Esophagus mucosa (tissue), 1 donor: ENCODE measurements at places on chromosomes 3 and 15.

DNA sequence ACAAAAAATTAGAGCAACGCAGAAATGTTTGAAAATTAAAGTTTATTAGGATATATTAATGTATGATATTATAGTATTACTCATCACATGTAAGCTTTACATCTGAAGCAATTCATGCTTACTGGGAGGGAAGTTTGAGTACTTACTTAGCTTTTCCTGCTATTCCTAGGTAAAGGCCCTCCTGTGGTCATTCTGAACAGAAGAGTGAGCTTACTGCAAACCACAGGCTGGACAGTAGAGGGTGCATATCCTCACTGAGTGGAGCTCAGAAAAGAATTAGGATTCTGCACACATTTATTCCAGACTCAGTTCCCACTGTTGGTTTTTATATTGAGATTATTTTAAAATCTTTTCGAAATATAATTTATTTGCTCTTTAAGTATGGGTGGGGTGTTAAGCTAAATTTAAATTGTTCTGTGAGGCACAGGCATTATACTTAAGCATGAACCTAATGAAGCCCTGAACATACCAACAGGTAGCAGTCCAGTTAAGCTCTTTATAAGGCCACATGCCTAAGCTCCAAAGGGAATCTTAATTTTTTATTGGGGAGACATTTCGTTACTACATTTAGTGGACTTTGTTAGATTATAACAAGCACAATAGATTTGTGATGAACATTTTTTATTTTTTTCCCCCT is 10.2 kb downstream of the MRPS22 start:
- peak; percentile 80 for ATAC-seq

DNA sequence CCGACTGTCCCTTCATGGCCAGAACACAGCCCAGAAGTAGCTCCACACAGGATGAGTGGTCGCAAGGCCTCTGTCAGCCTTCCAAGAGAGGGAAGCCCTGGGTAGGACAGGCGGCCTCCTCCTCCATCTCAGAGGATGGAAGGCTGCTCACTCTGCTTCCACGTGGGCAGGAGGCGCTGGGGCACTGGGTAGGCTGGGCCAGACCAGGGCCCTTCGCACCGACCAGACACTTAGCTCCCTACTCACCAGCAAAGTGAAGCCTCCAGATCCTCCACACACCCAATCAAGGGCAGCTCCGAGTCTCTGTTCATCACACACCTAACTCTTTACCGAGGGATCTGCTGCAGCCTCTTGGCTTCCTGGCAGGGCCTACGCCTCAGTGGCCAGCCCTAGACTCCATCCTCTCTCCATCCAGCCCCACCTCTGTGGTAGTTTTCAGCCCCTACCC is 24.3 kb upstream of the PLXNA1 start:
- no peak for ATAC-seq

DNA sequence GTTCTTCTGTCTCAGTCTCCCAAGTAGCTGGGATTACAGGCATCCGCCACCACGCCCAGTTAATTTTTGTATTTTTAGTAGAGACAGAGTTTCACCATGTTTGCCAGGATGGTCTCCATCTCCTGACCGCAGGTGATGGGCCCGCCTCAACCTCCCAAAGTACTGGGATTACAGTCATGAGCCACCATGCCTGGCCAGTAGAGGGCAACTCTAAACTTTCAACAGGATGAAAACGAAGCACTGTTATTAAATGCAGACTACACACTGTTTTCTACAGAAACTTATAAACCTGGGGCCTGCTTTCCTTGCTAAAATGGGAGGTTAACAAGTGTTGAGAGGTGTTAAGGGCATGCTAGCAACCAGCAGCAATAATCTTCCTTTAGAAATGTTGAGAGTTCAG is 7.6 kb downstream of the ARPC4 start:
- no peak for ATAC-seq

- no peak for ATAC-seq
Measured at GRCh38 chr3:2623436-2623835, 486.7 kb downstream of the IL5RA start.

DNA sequence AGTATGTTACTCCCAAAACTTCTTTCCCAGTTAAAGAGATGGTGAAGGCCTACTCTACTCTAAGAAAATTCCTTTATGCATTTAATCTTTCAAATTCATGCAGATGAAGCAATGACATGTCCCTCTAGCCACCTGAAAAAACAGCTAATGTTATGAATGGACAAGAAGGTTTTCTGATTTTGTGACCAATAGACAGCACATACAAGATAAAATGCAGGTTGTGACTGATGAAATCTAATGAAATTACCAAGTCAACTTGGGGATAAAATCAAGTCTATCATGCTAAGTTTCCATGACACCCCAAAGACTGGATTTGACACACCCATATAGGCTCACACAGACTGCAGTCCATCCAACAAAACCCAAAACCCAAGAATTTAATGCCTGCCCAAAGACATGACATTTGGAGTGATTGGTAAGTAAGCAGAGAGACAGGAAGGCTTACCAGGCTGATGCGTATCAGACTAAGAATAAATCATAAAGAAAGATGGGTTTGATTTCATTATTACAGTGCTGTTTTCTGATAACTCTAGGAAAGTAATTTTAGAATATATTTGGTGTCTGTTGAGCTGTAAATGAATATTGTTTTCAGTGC is 26.4 kb downstream of the CD47 start:
- no peak for ATAC-seq

DNA sequence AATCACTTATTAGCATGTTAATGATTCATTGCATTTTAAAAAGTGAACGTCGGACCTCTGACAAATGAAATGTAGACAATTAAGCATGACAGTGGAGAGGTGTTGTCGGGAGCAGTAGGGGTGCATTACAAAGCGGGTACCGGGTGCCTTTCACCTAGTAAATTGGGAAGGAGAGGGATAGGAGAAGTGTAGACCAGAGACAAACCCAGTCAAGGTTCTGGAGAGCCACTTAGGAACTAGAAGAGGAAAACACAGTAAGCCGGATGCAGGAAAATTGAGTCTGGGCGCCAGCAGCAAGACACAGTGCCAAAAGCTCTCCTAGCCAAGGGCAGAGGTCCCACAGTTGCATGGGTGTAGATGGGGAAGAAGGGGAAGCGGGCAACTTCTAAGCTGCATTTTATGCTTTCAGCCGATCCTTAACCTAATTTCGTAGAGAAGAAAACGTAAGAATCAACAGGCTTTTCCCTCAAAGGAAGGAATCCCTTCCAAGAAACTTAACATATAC is 3.1 kb upstream of the CERS3 start:
- ATAC-seq, result no peak

DNA sequence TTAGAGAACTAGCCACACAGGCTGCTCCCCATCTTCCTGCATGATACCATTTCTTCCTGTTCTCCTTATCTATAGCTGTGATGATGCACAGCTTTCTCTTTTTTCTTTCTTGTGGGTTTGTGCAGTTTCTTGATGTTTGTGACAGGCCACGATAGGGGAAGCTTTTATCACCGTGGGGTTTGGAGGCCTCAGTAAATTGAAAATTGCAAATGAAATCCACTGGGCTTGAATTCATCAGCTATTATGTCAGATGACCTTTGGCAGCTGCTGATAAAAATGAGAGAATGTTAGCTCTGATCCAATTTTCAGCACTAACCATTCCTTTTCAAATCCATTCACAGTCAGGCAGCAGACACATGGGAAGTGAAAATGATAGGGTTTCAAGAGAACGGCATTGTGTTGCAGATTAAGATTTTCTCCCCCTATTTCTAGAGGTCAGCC is 176.9 kb upstream of the SOX2 start:
- ATAC-seq, result no peak

DNA sequence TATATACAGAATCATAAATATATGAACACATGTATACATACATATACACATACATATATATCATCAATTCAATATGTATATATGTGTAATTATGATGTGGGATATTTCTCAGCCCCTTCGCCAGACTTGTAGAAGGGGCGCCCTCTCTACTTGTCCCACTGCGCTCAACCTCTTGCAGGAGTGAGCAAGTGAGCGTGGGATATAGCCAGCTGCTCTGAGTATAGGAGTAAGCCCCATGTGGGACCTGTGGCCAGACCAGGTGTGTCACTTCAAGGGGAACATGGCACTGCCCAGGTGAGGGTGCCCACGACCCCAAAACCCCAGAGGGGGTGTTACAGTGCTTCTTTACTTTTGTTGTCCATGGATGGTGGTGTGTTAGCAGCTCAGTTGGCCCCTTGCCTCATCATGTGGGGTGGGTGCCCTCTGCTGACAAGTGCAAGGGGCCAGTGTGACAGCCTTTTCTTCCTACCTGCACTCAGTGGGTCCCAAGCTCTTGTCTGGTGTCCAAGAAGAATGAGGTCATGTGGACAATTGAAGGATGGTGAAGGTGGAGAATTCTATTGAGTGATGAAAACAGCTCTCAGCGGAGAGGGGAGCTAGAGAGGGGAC is 304.1 kb downstream of the UNC13C start:
- peak; percentile 20 for ATAC-seq

DNA sequence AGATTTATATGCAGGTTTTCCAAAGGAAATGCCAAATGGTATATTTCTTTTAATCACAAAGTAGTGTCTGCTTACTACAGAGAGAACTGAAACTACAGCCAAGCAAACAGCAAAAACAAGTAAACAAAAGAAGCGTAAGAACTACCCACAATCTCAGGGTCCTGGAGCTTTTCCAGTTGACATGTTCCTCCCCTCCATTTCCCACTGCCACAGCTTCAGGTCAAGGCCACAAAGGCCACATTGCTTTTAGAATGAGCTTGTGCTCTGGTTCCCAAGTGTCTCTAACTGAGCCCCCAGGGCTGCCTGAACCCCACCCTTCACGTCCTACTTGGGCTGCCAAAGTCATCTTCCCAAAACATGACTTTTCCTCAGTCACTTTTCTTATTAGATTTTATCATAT is 24.1 kb downstream of the CTDSPL start:
- ATAC-seq, result no peak

GRCh38 chr15:38843736-38844590 is 279.3 kb upstream of the RASGRP1 start:
- ATAC-seq, result no peak

GRCh38 chr3:115843206-115843605 is 219.9 kb downstream of the GAP43 start:
- ATAC-seq, result no peak

GRCh38 chr3:72310419-72311380 is 525.8 kb upstream of the PROK2 start:
- peak; percentile 72 for ATAC-seq

- peak; percentile 29 for ATAC-seq
Measured at GRCh38 chr3:20197775-20198174, 11.8 kb upstream of the SGO1 start.

- no peak for ATAC-seq
Measured at GRCh38 chr3:117567382-117567781, 857.8 kb downstream of the TUSC7 start.

DNA sequence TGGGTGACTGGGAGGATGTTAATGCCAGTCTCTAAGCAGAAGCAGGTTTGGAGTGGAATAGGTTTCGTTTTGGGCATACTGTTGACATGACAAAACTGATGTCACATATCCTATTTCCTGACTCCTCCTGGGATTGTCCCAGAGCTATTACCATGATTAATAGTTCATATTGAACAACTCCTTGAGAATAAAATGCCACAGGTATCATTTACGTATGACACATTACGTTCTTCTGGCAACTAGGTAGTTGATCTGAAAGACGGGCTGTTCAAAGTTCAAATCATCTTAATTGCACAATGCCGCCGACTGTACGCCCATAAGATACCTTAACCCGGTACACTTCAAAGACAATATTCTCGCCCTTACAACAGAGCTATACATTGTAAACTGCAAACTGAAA is 1.4 kb upstream of the RAB5A start:
- ATAC-seq, result no peak

DNA sequence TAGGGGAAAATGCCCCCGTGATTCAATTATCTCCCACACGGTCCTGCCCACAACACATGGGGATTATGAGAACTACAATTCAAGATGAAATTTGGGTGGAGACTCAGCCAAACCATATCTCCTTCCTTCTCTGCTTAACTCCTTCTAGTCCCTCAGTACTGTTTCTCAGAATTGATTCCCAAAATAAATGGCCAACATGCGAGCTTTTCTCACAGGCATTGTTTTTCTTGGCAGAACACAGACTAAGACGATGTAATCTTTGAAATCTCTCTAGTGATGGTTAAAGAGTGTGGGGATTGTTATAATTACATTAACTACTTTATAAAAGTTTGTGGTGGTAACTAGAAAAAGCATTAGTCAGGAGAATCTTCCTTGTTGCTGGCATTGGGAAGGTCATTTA is 366.5 kb downstream of the LPP start:
- ATAC-seq, result no peak

GRCh38 chr15:90165659-90166489 is 35.3 kb upstream of the SEMA4B start:
- peak; percentile 92 for ATAC-seq

- ATAC-seq, result peak; percentile 76
Measured at GRCh38 chr3:152071924-152072323, 196.8 kb upstream of the MBNL1 start.

DNA sequence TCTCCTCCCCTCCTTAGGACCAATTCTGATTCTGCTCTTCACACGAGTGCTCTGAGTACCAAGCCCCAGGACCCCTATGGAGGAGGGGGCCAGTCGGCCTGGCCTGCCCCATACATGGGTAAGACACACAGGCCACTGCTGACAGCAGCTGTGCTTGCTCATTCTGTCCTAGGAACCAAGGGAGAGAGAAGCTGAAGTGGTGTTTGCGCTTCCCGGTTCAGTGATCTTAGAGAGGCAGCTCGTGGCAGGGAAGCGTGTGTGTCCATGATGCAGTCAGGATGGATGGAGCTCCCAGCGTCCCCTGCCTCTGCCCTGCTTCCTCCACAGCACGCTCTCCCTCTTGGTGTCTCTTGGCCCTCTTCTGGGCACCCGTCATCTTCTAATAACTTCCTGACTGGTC is 77.6 kb downstream of the CRTC3 start:
- no peak for ATAC-seq
